ENCODE measurements at places on chromosomes 11 and 22. TPM values are rescaled to one million over a fixed set of nuclear protein-coding genes. Genes with fewer than 3 reads are reported as not detected.

ROBO4 gene
- total RNA-seq = 11.2 TPM

EXPH5 gene
- 9.5 TPM for total RNA-seq

GRCh38 chr11:113256431-113257202, 57.8 kb upstream of the TTC12 start:
- peaks cover 5% of the 10 kb centered on the region for H3K4me1 ChIP-seq
- no peaks in the 10 kb centered on the region for H3K27me3 ChIP-seq
- peak overlapping the region; percentile 84 for H3K27ac ChIP-seq
- H3K36me3 ChIP-seq = no peaks in the 10 kb centered on the region

GRCh38 chr22:20509344-20510047, 2.1 kb downstream of the MED15 start:
- peaks cover 19% of the 10 kb centered on the region for H3K4me1 ChIP-seq
- H3K36me3 ChIP-seq = no peaks in the 10 kb centered on the region
- H3K4me3 ChIP-seq = peak overlapping the region; percentile 23
- no peaks in the 10 kb centered on the region for H3K27me3 ChIP-seq
